ENCODE measurements at places on chromosomes 1 and 21.
A peak's percentile ranks its signal among the peaks of the same experiment; 100 is the strongest.

GRCh38 chr1:206526064-206526911 lies 19.0 kb downstream of the RASSF5 start:
- DNase-seq, result no peak

DNA sequence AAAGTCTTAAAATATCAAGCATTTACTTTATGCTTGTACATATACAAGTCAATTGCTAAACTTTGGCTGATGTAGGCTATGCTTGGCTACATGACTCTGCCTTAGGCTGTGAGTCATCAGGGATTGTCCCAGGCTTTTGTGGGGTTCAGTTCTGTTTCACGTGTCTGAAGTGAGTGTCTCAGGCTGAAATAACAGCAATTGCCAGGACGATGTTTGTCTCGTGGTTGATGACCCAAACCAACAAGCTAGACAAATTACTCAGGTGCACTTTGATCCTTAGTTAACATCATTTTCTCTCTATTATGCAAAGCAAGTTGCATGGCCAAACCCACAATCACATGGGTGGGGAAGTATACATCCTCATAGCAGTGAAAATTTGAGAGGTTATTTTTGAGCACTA lies 410.1 kb downstream of the BRINP3 start:
- peak; percentile 24 for DNase-seq

- no peak for DNase-seq
Measured at GRCh38 chr21:42266971-42267556, 48.1 kb downstream of the ABCG1 start.

- no peak for DNase-seq
Measured at GRCh38 chr21:15018382-15018781, 46.4 kb downstream of the NRIP1 start.

DNA sequence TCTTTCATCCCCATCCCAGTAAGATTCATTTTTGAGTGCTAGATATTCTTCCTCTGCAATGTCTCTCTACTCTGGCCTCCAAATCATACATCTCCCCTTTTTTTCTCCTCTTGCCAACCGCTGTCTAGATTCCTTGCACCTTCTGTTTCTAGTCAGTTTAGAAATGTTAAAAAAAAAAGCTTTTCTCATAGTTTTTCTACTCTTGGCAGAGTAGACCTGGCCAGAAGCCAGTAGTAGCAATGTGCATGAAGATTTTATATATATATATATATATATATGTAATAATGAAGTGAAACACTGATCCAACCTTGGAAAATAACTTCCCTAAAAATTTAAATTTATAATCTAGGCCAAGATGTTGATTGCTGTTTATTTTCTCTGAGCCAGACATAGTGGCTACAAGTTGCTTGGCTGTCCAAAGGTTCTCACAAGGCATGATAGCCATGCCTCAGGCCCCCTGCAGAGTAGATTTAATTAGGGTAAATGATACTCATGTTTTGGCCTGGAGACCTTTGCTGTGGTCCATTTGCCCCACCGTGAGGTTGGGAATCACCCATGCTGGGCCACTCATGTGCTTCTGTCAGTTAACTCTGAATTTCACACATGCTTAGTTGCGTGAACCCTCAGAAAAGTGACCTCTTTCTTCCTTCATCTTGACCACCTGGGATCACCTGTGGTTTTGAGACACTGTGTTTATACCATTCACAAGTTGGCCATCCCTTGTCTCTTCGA lies 103.4 kb upstream of the KCNE2 start:
- DNase-seq, result no peak

GRCh38 chr1:24325587-24326449 lies 6.7 kb downstream of the GRHL3 start:
- no peak for DNase-seq

DNA sequence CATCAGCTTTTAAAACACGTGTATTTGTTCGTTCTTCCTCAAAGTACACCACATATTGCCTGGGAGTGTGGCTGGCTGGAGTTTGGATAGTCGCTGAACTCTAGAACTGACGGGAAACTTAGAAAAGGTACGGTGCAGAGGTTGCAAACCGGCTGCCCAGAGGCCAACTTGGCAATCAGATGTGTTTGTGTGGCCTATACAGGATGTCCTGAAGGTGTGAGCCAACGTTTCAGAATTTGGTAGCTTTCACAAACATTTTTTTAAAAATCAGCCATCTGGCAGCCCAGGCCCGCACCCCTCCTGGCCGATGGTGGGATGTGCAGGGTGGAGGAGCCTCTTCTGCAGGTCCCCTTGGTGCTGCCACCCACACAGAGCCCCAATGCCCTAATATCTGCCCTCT lies 73.6 kb upstream of the SLC25A33 start:
- no peak for DNase-seq

GRCh38 chr1:84208935-84209334 lies 64.9 kb downstream of the PRKACB start:
- DNase-seq, result no peak

GRCh38 chr1:195897076-195897475 lies 711.2 kb downstream of the KCNT2 start:
- no peak for DNase-seq

DNA sequence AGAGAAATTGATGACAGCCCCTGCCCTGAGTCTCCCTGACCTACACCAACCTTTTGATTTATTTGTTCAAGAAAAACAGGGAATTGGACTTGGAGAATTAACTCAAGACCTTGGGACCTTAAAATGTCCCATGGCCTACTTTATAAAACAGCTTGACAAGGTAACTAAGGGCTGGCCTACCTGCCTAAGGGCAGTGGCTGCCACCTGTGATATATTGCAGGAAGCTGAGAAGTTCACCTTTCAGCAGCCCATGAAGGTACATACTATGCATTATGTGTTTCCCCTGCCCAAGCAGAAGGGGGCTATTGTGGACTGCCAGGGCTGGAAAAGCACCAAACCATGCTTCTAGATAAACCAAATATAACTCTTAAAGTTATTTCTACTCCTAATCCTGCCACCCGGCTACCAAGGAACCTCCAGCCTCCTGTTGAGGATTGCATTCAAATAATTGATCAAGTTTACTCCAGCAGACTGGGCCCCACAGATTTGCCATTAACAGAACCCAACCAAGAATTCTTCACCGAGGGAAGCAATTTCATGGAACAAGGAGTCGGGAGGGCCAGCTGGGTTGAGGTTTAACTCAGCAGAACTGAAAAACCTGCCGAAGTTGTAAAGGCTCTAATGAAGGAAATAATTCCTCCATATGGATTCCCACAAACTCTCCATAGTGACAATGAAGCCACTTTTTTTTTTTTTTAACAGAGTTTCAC lies 28.2 kb downstream of the LACTBL1 start:
- no peak for DNase-seq

DNA sequence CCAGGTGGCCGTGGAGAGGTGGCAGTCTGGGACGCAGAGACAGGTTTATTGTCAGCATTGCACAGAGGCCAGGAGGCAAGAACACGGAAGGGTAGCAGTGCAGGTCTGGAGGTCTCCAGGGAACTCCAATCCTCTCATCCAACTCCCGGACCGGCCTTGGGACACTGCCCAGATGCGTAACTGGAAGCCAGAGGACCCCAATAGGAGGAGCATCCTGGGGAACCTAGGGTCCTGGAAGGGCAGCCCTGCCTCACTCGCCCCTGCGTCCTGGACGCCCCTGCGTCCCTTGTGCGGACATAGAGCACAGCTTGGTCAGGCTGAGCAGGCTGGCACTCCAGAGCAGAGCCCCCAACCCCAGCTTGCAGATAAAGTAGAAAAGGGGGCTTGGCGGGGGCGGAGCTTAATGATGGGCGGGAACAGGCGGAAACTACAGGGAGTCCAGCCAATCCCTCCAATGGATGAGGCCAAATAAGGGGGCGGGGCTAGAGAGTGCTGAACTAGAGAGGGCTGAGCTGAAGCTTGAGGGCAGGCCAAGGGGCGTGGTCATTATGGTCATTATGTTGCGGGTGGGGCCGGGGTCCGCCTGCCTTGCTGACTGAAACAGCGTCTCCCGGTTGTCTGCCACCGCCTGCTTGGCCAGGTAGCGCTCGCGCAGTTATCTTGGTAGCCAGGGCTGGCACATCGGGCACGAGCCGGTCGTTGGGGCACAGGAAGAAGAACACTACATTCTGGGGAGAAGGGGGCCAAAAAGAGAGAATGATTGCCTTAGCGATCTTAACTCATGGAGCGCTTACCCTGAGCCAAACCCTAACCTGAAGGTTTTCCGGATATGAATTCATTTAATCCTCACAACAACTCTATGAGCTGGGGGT lies 3.7 kb upstream of the ARHGEF19 start:
- peak; percentile 62 for DNase-seq

DNA sequence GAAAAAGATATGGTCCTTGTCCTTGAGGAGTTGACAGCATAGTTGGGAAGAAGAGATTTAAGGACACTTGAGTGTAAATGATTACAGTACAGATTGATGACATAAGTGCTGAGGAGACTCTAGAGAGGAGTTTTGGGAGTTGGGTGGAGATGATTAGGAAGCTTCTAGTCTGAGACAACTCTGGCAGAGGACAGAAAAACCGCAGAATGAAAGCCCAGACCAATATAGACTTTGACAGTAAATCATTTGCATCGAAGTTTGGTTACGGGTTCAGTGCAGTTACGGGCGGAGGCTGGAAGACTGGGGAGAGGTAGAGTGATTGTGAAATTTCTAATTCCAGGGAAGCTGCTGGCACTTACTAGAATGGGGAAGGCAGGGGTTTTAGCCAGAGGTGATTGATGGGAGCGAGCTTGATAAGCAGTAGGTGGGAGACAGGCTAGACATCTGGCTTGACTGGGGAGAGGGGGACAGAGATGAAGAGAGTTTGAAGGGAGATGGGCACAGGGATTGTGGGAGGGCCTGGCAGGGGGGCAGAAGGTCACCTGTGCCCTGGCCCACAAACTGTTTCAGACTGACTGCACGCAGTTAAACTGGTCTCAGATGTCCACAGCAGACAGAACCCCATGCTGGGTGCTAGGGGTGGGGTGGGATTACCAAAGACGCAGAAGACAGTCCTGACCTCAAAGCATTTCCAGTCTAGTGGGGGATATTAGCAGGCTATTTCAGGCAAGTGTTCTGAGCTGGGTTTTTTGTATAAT lies 20.1 kb downstream of the SH2D2A start:
- peak; percentile 13 for DNase-seq

- DNase-seq, result no peak
Measured at GRCh38 chr1:37850352-37850955, 8.9 kb downstream of the MTF1 start.

- no peak for DNase-seq
Measured at GRCh38 chr1:210826686-210827085, 307.3 kb downstream of the KCNH1 start.

GRCh38 chr21:41321908-41322495 lies 5.4 kb downstream of the FAM3B start:
- no peak for DNase-seq

GRCh38 chr1:175364424-175365076 lies 172.0 kb upstream of the KIAA0040 start:
- DNase-seq, result no peak

GRCh38 chr1:33045246-33045645 lies 8.6 kb upstream of the AK2 start:
- no peak for DNase-seq

- no peak for DNase-seq
Measured at GRCh38 chr1:116170721-116171589, 59.8 kb downstream of the MAB21L3 start.

DNA sequence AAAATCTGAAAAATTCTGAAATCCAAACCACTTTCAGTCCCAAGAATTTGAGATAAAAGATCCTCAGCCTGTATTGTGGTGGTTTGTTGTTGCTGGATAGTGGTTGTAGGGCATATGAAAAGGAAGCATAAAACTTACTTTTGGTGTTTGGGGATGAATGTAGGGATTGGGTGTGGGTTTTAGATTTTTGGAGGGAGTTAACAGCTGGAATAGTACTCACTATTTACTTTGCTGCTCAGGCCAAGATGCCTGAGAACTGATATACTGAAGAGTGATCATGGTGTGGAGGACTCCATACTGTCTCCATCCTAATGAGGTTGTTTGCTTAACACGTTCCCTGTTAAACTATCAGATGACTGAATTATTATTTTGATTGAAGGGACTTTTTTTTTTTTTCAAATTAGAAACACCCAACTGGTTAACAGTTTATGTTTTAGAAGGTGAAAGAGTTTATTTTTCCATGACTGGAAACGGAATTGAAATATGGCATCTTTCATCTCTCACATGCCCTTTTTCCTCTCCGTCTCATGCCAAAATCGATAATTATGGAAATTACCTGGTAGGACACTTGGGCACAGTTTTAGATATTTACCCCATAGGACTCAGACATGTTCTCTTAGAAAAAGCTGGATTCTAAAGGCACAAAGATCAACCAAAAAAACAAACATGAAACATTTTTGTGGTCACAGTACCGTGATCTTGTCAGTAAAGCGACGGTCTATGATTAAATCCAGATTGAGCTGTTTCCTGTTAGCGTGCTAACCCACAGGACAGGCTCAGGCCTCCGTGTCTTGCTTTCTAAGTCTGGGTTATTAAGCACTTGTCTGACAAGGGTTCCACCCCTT lies 37.3 kb downstream of the RGL1 start:
- no peak for DNase-seq

- DNase-seq, result no peak
Measured at GRCh38 chr1:98940722-98941079, 64.0 kb downstream of the PLPPR5 start.

DNA sequence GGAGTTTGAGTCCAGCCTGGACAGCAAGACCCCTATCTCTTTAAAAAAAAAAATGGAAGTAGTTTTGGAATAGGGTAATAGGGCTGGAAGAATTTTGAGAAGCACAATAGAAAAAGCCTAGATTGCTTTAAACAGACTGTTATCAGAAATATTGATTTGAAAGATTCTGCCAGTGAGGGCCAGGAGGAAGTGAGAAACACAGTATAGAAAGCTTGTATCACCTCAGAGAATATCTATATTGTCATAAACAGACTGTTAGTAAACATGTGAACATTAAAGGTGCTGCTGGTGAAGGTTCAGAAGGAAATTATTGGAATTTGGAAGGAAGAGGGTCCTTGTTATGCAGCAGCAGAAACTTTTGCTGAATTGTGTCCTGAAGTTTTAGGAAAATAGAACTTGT lies 24.8 kb upstream of the PSEN2 start:
- DNase-seq, result no peak

- DNase-seq, result no peak
Measured at GRCh38 chr21:16347223-16347622, 617.4 kb downstream of the USP25 start.

DNA sequence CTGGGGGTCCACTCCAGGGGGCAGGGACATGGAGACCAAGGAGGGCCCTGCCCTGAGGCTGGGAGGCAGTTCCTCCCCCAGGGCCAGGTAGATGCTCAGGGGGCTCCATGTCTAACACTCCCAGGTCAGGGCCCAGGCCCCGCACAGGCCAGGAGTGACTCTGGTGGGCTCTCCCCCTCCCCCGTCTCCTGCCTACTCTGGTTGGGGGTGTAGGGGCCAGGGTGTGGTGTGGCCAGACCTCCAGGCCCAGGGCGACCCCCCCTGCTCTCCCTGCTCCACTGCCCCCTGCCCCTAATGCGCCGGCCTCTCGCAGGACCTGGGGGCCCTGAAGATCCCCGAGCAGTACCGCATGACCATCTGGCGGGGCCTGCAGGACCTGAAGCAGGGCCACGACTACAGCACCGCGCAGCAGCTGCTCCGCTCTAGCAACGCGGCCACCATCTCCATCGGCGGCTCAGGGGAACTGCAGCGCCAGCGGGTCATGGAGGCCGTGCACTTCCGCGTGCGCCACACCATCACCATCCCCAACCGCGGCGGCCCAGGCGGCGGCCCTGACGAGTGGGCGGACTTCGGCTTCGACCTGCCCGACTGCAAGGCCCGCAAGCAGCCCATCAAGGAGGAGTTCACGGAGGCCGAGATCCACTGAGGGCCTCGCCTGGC lies 19.7 kb upstream of the CCDC27 start:
- no peak for DNase-seq
